Activated T-helper 1 cell treated with anti-CD3 and anti-CD28 coated beads, Interleukin-2, amount 50 U/mL, for 16 hours (primary cell): ENCODE measurements at places on chromosomes 5 and 9.

DNA sequence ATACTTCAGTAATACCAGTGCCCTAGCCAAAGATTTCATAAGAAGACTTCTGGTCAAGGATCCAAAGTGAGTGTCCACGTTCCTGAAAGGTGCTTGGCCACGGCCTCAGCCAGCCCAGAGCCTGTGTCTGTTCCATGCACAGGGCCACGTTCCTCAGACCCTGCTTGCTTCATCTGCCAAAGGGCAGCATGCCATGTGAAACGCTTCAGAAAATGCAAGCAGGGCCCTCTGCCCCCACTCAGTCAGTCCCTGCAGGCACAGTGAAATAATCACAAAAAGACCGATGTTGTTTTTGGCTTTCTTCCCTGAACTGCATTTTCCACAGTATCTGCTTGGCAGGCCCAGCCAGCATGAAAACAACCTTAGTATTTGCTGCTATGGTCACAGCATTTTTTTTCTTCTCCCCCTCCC, 85.5 kb upstream of the CTSL start:
- no peak for DNase-seq

DNA sequence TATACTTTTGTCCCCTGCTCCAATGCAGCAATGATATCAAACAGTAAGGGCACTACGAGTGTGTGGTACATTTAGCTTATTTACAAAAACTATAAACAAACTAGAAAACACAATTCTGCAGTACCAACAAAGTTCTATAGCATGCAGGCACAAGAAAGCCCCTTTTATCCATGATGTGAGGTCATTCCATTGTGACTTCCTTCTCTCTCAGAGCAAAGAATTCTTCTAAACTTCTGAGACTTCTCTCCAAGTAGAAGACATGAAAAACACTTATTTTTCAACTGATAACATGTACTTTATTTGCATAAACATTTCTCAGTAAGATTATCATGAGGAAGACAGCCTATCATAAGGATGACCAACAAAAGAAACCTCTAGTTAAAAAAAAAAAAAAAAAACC, 569.8 kb downstream of the TLE1 start:
- DNase-seq, result no peak

- DNase-seq, result no peak
Measured at GRCh38 chr5:103561685-103562452, 720 bp downstream of the NUDT12 start.

DNA sequence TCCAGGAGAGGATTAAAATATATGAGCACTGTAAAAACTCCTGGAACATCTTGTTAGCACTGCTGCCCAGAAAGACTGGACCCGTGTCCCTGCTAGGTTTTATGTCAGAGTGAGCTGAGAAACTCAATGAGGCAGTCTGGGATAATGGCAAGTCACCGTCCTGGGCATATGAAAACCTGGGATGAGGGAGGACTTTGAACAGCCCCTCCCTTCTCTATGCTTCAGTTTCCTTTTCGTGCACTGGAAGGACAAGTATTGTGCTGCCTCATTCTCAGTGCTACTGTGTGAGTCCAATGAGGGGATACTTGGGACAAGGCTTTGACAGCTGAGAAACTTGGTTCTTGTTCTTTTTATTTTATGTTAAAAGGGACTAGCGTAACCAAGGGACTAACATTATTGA, 143.0 kb upstream of the SHB start:
- no peak for DNase-seq

- DNase-seq, result no peak
Measured at GRCh38 chr9:13131416-13131815, 148.1 kb downstream of the MPDZ start.

DNA sequence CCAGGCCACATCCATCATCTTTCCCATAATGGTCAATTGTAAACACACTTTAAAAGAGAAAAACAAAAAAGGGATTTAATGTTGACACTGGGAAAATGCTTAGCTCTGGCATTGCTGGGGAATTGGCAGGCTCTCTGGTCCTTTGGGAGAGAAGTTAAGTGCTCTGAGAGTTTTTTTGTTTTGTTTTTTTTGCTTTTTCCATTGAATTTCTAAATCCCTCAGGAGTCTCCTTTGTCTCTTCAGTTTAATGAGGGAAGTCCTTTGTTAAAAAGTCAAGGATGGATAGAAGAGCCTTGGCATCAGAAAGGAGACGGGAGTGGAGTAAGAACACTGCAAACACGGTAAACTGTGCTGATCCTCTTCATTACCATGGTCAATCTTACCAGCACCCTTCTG, 7.1 kb upstream of the HAND1 start:
- no peak for DNase-seq

- no peak for DNase-seq
Measured at GRCh38 chr5:131647048-131647769, 12.2 kb upstream of the RAPGEF6 start.

DNA sequence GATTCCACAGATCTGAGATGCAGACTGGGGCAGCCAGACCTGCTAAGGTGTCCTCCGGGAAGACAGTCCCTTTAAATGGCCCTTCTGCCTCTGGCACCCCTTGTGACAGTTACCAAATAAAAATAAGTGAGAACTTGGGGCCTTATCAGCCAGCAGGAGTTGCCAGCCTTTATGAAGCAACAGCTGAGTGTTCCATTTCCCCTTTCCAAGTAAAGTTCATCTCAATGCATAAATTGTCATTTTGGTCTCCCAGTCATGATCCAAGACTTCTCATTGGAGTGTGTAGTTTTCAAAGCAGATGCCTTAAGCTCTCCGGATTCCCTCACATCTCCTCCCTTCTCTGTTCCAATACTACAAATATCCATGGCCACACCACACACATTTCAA, 4.1 kb downstream of the PTCH1 start:
- no peak for DNase-seq

GRCh38 chr5:122775550-122776542, 966 bp downstream of the SNX2 start:
- DNase-seq, result no peak

- no peak for DNase-seq
Measured at GRCh38 chr9:29826421-29826820, 2253.1 kb upstream of the C9orf72 start.

GRCh38 chr5:93677359-93677891, 64.0 kb downstream of the POU5F2 start:
- DNase-seq, result no peak

DNA sequence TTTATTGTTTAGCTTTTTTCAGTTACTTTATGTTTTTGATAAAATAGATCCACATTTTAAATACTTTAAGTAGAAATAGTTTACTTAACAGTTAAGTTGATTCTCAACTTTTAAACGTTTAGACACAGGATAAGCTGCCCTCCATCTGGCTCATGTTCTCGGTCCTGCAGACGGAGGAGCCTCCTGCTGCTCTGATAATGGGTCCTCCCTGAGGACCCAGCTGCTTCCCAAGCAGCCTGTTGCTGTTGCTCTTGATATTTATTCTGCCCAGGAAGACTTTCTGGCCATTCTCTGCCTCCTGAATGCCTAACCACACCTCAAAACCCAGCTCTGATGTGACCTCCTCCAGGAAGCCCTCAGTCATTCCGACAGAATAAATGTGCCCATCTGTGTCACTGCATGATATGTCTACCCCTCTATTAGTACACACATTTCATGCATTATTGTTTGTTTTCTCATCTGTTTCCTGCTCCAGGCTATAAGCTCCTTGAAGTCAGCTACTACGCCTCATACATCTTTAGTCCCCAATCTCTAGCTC, 267.2 kb upstream of the MSX2 start:
- DNase-seq, result no peak

DNA sequence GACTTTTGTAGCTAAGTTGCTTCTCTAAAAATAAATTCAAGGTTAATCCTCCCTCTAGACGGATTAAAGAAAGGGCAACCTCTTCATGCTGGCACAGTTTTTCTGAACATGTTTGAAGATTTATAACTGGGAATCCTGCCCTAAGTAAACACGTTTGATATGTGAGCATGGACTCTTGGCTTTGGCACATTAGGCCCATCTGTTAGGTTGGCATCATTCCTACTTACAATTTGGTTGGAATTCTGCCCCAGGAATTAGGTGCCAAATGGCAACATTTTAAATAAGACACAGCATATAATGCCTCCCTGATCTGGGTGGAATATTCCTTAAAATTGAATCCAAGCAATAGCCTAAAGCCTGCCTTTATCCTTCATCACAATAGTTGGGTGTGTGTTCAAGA, 372.3 kb upstream of the CDH18 start:
- no peak for DNase-seq

DNA sequence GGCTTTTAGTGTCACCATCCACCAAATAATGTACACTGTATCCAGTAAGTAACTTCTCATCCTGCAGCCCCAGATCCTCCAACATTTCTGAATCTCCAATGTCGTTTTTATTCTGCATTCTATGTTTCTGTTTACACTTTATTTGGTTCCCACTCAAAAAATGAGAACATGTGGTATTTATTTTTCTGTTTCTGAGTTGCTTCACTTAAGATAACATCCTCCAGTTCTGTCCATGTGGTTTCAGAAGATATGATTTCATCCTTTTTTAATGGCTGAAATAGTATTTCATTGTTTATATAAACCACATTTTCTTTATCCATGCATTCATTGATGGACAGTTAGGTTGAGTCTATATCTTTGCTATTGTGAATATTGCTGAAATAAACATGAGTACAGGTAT, 677.3 kb upstream of the FTMT start:
- DNase-seq, result no peak

DNA sequence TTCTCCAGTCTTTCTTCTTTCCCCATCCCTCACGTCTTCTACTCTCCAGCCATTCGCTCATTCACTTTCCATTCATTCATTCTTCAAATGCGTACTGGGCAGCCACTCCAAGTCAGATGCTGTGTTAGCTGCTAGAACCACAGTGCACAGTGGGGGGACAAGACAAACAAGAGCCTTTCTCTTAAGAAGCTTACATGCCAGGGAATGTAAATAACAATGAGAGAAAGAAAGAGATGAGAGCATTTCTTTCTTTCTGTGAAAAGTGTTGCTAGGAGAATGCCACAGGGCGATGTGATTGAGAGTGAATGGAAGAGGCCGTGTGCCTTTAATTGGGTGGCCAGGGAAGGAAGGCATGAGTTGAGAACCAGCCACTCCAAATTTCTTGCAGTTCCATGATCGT, 46.3 kb upstream of the SMIM23 start:
- no peak for DNase-seq

GRCh38 chr5:168377525-168377924, 86.1 kb downstream of the WWC1 start:
- DNase-seq, result no peak

- DNase-seq, result no peak
Measured at GRCh38 chr5:143418140-143418866, 14.8 kb upstream of the NR3C1 start.

GRCh38 chr5:119382169-119382568, 26.4 kb downstream of the TNFAIP8 start:
- DNase-seq, result no peak

GRCh38 chr5:150066901-150067396, 19.4 kb downstream of the CSF1R start:
- DNase-seq, result no peak

DNA sequence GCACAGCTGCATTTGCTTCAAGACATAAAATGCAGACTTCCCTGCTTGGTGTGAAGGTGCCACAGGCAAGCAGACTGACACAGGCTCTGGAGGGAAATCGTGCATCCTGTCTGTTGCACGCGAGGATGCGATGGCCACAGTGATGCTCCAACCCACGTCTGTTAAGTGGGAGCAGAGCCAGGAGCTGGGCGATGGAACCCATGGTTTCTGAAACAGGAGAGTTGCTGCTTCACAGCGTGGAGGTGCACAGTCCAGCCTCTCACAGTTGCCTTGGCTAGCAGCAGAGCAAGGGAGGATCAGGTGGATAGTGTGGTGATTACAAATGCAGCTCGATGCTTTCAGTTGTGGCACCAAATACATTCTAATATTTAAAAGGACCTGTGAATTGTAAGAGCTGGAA, 108.8 kb downstream of the TENT4A start:
- no peak for DNase-seq

GRCh38 chr9:78490231-78490630, 193.3 kb downstream of the PSAT1 start:
- no peak for DNase-seq

DNA sequence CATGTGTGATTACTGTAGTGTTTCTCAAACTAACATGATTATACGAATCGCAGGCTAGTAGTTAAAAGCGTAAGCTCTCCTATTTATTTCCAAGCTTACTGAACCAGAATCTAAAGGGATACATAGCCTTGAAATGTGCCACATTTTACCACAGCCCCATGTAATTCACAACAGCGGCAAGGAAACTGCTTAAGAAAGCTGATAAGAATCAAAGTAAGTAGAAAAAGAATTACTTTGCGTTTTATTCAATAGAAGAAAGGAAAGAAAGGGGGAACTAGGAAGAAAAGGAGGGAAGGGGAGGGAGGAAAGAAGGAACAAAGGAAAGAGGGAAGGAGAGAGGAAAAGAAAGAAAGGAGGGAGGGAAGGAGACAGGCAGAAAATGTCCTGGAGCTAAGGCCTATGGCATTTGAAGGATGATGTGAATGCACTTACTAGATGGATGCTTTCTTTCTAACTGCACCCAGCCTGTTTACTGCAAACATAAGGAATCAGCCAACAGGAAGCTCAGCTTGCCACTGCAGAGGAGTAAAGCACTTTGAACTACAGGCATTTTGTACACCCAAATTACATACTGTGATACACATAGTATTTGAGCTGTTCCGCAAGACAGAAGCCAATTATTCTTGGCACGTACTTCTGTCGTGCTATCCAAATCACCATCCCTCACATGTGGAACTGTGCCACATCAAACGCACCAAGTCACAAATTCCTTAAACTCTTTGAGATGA, 521.7 kb downstream of the RAB3C start:
- DNase-seq, result no peak

DNA sequence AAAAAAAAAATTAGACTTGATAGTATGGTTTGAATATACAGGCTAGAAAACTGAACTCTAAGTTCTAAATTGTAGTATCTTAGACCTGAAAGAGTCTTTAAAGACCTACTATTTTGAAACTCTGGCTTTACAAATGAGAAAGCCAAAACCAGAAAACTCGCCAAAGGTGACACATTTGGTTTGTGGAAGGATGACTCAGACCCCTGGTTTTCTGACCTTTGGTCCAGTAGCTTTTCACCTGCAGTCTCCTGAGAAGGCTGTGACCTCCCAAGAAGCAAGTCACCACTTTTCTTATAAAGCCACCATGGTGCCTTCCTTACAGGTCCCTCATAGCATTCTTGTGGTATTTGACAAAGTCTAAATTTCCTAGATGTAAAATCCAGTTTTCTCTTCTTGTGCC, 102.1 kb upstream of the CEP78 start:
- DNase-seq, result no peak

GRCh38 chr9:113508111-113508749, 44.7 kb downstream of the RGS3 start:
- DNase-seq, result no peak
